HFF-Myc (cell line): ENCODE measurements at places on chromosomes 11 and 22.

DNA sequence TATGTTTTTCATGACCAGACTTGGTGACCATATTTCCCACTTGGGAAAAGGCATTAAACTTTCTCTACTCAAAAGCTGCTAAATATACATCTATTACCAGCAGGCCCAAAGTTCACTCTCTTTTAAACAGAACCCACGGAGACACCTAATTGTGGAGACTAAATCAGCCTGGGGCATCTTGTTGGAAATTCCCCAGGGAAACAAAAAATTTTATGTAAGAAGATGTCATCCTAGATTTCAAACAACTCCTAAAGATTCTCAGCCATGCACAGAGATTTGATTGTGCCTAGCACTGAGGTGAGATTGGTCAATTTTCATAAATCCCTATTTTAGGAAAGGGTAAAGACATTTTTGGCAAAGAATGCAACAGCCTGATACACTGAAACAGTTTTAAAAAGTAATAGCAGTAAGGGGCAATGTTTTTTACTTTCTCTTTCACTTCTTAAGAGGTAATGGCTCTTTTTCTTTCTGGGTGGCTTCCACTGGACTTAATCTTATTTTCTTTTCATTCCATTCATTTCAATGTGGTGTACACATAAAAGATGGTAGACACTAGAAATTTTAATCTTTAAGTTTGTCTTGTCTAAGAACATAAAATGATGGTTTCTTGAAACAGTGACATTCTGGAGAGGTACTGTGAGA is 9.6 kb downstream of the OR52N2 start:
- no peak for DNase-seq

GRCh38 chr11:639332-639955 is 2.4 kb downstream of the DRD4 start:
- no peak for DNase-seq

- no peak for DNase-seq
Measured at GRCh38 chr11:96242191-96242847, 100.7 kb downstream of the MAML2 start.

DNA sequence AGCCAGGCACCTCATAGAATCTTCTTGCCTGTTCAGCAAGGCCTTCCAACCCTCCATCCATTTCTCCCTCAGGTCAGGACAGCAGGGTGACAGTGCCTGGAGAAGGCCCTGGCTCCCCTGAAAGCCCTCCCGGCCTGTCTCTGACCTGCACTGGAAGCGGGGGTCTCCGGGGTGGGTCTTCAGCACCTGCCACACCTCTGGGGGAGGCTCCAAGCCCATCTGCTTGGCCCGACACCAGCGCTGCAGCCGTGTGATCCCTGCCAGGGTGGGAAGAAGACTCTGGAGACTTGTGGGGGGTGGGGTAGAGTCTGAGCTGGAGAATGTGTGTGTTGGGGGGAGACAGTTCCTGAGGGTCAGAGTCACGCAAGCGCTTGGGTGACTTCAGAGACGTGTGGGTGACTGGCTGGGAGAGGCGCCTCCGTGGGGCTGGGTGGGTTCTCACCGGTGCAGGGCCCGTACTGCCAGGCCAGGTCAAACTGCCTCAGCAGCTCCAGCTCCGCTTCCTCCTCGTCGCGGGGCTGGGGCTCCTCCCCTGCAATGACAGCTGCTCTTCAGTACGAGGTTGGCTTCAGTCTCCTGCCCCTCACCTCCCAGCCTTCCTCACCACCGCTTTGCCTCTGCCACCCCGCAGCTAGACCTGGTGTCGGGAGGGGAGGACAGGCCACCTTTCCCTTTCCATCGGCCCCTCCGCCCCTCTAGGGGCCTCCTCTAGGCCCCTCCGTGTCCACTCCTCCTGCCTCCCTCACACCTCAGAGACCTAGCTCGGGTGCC is 615 bp downstream of the POLD4 start:
- no peak for DNase-seq

GRCh38 chr22:42630211-42630610 is 10.2 kb downstream of the ATP5MGL start:
- DNase-seq = no peak

DNA sequence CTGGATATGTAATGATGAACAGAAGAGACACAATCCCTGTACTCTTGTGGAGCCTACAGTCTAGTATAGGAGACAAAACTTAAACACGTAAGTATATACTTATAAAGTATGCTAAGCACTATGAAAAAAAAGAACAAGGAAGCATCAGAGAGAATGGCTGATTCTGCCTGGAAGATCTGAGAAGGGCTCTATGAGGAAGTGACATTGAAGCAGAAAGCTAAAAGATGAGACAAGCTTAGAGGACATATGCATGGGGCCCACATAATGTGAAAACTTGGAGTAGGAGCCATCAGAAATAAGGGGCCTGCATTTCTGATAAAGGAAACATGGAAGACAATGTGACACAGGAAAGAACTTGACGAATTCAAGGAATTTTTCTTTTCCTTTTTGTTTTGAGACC is 16.6 kb downstream of the SAA1 start:
- no peak for DNase-seq
